ENCODE measurements at places on chromosomes 7 and 10.

DNA sequence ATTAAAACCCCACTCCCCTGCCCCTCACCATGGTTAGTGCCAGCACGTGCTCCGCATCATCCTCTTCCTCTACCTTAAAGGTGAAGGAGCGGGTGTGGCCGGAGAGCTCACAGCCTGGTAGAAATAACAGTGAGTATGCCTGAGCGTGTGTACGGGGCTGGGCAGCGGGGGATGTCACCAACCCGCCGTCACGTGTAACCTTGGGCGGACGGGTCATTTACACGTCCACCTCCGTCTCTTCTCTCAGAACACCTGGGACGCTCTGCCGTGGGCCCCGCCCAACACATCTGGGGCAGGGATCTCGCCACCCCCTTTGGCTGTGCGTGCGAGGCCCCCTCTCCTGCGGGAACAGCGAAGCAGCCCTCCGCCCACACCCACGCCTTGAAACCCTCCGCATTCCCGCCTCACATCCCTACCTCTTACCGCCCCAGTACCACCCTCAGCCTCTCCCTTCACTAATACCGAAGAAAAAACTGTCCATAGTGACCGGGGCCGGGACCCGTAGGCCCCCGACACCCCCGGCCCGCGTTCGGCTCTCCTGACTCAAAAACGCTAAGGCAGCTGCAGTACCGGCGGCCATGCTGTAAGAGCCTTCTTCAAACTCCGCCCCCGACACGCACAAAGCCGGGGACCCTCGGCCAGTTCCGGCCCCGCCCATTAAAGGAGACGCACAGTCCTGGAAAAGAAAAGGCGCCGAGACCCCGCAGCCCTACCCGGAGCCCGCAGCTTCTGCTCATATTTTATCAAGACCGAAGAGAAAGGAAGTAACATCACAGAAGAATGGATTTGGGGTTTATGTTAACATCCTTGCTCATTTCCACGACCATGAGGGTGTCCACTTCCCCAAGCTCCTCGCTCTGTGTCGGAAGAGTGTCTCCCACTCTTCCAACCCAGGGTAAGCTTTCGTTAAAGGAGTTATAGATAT lies at the start of gene NPM3:
Gene NPM3 (minus strand): TSS at position 636 of the 925 bp plus-strand sequence. CDS start 56 bp downstream, at position 580.
- peak; percentile 88 for DNase-seq

GRCh38 chr7:1494447-1494846 lies 9.7 kb downstream of the INTS1 start:
- no peak for DNase-seq

DNA sequence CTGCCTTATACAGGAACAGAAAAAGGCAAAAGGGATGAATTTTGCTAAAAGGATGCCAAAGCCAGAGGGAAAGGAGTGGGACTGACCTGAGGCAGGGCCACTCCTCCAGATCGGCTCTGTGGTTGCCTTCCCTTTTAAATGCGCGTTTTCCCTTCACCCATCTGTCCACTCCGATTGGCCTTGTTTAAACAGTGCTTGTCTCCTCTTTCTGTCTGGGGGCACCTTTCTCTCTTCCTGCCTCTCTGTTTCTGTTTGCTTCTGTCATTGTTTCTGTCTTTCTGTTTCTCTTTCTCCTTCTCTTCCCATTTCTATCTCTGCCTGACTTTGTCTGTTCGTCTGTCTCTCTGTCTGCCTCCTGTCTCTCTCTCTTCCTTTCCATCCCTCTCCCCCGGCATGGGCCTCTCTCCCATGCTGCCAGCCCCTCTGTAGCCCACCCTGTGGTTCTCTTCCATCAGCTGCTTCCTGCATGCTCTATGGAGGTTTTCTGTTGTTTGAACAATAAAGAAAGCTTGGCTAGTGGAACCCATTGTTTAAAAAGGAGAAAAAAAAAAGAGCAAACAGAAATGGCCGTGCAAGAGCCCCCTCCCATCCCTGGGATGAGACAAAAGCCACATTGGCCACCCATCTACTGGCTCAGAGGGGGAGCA lies 29.5 kb upstream of the HSPB1 start:
- DNase-seq: no peak

DNA sequence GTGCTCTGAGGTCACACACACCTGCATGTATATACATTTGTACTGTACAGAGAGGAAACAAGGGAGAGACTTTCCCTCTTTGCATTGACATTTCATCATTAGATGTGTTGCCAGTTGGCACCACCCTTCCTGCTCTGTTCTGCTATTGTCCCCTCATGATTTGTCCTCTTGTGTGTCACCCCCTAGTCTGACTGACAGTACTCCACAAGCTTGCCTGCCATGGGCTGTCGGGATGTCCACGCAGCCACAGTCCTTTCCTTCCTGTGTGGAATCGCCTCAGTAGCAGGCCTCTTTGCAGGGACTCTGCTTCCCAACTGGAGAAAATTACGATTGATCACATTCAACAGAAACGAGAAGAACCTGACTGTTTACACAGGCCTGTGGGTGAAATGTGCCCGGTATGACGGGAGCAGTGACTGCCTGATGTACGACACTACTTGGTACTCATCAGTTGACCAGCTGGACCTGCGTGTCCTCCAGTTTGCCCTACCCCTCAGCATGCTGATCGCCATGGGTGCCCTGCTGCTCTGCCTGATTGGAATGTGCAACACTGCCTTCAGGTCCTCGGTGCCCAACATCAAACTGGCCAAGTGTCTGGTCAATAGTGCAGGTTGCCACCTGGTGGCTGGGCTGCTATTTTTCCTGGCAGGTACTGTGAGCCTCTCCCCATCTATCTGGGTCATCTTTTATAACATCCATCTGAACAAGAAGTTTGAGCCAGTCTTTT lies 9.4 kb downstream of the CLDN12 start:
- no peak for DNase-seq

DNA sequence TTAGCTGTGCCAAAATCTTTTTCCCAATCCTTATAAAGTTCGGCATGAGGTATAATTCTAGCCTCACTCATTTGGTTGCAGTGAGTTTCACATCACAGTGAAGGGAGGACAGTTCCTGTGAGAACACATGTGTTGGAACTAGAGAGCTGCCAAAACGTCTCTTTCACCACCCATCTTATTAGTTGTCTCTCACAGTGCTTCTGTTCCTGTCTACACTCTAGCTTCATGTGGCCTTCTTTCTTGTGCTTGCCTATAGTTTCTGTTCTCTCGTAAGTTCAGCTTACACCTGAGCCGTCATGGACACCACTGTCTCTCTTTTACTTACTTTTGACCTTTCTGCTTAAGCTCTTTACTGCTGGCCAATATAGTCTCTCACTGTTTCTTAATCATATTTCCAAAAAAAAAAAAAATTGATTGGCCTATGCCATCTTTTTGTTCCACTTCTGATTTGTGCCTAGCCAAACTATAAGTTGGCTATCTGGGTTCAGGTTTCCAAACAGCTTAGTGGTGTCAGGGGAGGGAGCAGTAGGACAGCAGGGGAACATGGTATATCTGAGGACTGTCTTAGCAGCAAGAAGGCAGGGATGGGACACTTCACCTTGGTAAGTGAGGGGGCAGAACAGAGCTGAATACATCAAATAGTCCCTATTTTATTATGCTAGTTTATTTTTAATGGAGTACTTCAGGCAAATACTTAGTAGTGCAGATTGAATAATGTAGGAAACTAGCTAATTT lies 38.0 kb downstream of the ZNRF2 start:
- no peak for DNase-seq

DNA sequence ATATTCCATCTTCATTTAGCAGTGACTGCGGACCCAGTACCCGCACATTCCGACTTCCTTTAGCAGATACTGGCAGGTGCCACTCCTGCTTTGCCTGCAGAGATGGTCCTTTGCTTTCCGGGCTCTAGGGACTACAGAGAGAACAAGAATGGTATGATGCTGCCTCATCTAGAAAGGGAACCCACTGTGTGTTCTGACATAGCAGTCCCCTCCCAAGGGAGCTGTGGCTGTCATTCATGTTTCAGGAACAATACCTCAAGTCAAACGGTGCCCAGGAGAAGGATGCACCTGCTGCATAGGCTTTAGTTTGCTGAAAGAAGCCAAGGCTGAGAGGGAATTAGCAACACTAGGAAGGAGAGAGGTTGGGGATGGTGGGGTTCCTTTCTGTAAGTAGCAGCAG lies 15.9 kb upstream of the TMEM72 start:
- no peak for DNase-seq

DNA sequence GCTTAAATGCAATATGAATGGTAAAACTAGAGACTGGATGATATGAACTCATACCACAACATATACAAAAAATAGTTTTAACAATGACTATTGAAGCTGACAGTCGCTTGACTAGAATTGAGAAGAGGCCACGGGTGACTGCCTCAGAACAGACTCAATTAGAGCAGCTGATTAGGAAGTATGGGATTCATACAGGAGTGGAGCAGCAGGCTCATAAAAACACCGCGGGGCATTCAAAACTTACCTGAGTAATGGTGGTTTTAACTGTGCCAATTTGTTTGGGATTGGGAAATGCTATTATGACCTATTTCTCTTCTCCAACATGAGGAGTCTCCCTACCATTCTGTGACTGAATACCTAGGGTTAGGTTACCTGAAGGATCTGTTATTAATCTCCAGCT lies 2.1 kb downstream of the CADPS2 start:
- no peak for DNase-seq

- DNase-seq: no peak
Measured at GRCh38 chr7:154909241-154910105, 93.5 kb downstream of the PAXIP1 start.

DNA sequence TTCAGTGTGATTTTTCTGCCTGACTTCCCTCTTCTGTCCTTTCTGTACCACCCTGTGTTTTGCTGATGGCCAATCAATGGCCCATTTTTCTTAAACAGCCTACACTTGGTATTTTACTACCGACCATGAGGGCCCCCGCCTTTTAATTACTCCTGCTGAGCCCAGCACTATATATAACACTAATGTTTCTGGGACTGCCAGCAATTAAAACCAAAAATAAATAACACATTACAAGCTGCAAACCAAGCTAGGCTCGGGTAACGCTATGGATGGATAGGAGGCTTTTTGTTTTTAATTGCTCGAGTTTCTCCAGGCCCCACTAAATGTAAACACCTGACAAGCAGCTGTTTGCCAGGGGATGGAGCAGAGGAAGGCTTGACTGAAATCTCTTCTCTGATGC lies 915.4 kb upstream of the AUTS2 start:
- DNase-seq: no peak

- DNase-seq: no peak
Measured at GRCh38 chr10:43229208-43230061, 37.4 kb downstream of the RASGEF1A start.

DNA sequence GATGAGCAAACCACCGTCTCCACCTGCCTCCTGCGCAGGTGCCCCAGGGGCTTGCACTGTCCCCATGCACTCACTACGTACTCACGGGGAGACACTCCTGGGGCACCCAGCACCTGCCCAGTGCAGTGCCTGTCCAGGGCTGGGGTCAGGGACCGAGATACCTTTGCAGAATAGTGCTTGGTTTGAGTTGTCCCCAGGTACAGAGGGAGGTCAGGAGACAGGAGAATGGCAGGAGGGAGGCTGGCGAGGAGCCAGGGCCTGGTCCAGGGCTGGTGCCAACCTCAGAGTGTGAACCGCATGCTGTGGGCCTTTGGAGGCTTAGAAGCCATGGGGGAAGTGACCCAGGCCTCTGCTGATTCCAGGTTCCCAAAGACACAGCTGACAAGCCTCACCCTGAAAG lies 110.1 kb upstream of the GPR26 start:
- DNase-seq: no peak

DNA sequence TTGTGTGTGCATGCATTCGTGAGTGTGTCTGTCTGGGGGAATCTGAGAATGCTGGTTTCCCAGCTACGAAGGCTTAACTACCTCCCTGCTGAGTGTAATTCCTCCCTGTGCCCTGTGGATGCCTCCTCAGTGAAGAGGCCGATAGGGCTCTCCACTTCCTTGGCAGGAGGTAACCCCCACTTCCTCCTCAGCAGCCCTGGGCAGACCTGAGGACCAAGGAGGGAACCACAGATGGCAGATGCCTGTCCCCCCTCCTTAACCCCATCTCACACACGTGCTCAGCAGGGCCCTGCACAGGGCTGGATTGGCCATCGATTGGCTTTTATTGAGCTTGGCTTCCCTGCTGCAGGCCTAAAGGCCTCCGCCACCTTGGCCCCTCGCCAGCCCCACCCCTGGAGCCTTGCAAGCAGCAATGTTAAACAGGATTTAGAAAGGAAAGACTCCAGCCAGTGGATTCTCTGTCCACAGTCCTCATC lies 45.6 kb upstream of the LRRC4 start:
- no peak for DNase-seq

DNA sequence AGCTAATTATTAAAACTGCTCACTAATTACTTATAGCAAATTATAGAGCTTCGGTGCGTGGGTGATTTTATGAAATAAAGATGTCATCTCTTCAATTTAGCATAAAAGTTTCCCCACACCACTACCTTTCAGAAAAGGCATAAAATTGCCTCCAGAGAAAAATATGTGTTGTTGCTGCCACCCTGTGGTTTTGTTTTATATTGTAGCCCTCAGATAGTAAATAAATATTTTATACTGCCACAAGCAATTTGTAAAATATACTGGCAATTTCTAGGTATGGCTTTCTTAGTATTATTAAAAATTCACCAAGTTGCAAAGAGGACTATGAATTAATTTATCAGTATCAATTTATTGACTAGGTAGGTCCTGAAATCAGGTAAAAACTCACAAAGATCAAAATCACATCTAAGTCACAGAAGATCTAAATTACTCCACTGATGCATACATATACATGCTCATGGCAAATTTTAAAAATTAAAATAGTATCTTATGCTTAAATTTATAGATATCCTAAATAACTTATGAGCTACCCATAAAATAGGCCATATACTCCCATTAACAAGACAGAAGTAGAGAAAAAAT lies 26.5 kb downstream of the ASNS start:
- DNase-seq: no peak

- no peak for DNase-seq
Measured at GRCh38 chr10:3786295-3787015, 1.4 kb upstream of the KLF6 start.

DNA sequence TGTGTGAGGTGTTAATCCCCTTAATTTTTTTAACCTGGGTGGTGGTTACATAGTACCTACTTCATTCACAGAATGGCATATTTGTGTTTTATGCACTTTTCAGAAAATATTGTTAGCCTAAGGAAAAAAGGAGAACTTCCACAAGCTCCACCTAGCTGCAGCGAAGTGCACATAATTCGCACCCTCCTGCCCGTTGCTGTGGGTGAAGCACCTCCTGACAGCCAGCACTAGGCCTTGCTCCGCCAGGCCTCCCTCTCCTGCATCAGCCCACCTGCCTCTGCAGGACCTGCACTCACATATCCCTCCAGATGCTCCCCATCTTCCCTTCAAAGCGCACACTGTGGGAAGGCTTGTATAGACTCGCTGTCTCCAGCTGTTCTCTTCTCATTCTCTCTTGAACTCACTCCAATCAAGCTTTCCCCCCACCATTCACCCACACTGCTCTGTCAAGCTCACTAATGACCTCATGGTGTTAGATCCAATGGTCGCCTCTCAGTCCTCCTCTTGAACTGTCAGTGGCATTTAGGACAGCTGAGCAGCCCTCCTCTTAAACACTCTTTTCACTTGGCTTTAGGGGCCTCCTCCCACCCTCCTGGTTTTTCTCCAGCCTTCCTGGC lies 20.7 kb upstream of the GRID1 start:
- DNase-seq: no peak

- no peak for DNase-seq
Measured at GRCh38 chr7:10952588-10952987, 21.1 kb upstream of the PHF14 start.
